ENCODE measurements at places on chromosomes 2 and 18. TPM values are rescaled to one million over a fixed set of nuclear protein-coding genes. Genes with fewer than 3 reads are reported as not detected.

- peak; percentile 69 for DNase-seq
Observed at GRCh38 chr2:45390441-45390840, 220.6 kb downstream of the SRBD1 start.

GRCh38 chr2:2061091-2061696, 269.9 kb downstream of the MYT1L start:
- no peak for DNase-seq

DNA sequence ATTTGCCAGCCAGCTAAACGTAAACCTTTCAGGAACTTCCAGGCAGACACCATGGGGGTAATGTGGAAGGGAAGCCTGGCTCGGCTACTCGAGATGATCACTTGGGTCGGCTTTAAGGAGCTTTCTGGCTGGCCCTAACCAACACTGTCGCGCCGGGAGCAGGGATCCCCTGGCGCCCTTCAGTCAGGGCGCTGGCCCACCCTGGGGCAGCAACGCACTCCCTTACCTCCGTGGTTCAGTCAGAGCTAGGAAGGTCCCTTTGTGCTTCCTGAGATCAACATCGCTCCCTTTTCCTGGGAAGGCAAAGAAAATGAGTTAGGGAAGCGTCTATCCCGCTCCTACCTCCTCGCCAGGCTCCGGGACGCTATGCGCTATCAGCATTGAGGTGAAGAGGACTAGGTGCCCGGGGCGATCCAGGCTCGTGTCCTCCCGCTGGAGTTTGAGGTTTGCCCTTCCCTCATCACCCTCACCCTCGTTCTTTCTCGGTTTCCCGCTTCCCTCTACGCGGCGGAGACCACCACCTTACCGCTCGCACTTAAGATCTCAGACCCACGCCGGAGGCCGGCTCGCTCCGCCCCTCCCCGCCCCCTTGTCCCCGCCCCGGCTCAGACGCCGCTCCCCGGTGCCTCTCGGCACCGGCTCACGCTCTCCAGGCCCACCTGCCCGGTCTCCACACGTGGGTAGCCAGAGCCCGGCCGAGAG, 449 bp upstream of the ATRAID start:
- no peak for DNase-seq

DNA sequence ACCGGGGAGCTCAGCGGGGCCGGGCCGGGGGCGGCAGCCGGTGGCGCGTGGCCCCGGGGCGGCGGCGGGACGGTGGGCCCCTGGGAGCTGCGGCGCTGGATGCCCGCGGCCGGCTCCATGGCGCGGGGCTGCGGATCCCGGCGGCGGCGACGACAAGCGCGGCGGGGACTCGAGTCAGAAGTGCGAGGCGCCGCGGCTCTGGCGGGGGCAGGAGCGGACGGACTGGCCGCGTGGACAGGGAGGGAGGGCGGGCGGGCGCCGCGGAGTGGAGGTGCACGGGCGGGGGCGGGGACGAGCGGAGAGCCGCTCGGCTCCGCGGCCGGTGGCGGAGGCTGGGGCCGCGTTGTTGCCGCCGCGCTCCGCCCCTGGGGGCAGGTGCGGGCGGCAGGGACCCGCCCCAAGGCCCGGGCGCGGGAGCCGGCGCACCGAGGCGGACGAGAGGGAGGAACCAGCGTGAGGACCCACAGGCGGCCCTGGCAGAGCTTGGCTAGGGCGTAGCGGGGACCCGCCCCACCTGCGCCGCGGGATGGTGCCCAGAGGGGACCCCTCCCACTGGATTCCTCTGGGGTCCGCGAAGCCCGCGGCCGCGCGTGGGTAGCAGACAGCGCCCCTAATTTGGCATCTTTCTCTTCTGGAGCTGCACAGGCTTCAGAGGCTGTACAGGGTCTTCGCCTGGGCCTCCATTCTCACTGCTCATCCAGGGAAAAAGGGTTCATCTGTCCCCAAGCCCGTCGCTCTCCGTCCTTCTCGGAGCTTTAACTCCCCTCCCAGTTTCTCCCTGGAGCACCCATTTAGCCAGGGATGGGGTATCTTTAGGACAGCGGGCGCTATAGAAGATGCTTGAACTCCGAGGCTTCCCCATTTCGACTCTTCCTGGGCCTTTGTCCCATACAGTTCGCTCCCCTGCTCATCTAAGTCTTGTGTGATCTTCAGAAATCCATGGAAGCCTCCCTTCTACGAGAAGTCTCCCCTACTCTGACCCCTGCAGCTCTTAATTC, at the start of gene TMEM163:
Gene TMEM163 (minus strand): TSS at position 184 of the 998 bp plus-strand sequence.
- peak; percentile 18 for DNase-seq

- DNase-seq: no peak
Observed at GRCh38 chr2:41668529-41668928, 379.3 kb upstream of the PKDCC start.

DNA sequence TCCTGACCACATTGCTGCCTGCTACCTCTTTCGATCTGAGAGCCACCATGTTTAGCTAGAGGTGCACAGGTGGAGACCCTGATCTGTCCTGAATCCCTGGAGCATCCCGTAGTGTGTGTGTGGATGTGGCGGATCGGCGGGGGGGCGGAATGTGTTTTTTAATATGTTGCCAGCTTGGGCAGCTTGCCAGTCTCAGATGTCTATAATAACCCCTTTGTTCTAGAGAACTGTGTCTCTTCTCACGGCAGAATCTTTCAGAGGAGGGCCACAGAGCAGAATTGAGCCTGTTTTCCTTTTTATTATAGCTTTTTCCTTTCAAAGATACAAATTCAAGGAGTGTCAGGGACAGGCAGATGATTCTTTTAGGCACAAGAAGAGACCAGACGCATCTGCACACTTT, 934.1 kb upstream of the KLHL29 start:
- no peak for DNase-seq

DNA sequence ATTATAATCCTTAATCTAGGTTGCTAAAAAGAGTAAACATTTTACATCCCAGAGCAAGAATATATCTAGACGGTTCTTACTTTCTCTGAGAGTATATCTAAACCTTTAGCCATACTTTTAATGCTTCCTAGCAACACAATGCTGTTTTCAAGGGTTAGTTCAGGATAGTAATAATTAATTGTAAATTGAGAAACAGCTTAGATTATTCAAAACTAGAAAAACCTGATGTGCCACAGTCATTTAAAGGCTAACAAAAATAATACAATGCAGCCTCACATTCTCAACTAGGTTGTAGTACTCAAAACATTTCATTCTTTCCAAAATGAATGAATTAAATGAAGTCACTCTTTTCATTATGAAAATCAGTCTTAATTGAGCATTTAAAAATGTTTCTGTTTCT, 103.2 kb upstream of the OTX1 start:
- no peak for DNase-seq

DNA sequence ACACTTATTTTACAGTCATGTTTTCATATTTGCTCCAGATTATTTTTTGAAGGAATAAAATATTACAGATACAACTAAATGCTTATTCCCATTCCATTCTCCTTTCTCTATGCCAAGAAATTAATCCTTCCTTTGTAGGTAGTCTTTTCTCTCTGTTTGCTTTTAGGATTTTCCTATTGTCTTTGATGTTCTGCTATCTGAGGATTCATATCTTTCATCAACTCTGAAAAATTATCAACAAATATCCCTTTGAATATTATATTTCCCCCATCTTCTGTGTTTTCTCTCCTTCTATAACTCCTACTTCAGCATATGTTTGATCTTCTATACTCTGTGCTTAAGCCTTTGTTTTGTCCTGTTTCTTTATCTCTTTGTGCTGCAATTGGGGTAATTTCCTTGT, 260.4 kb upstream of the RBMS1 start:
- no peak for DNase-seq

GRCh38 chr2:73107211-73107926, 5.4 kb downstream of the RAB11FIP5 start:
- no peak for DNase-seq

GRCh38 chr2:36441816-36442215, 86.2 kb downstream of the CRIM1 start:
- DNase-seq: peak; percentile 45

Gene FBXO48
- 0.25 TPM for total RNA-seq

Gene WDR7
- total RNA-seq: 19.6 TPM
